ENCODE measurements at places on chromosomes 6 and 20.
A peak's percentile ranks its signal among the peaks of the same experiment; 100 is the strongest.

GRCh38 chr6:150235218-150235617 lies 92.4 kb downstream of the PPP1R14C start:
- DNase-seq: no peak

- DNase-seq: peak; percentile 69
Observed at GRCh38 chr20:44070139-44070900, 116.7 kb downstream of the JPH2 start.

DNA sequence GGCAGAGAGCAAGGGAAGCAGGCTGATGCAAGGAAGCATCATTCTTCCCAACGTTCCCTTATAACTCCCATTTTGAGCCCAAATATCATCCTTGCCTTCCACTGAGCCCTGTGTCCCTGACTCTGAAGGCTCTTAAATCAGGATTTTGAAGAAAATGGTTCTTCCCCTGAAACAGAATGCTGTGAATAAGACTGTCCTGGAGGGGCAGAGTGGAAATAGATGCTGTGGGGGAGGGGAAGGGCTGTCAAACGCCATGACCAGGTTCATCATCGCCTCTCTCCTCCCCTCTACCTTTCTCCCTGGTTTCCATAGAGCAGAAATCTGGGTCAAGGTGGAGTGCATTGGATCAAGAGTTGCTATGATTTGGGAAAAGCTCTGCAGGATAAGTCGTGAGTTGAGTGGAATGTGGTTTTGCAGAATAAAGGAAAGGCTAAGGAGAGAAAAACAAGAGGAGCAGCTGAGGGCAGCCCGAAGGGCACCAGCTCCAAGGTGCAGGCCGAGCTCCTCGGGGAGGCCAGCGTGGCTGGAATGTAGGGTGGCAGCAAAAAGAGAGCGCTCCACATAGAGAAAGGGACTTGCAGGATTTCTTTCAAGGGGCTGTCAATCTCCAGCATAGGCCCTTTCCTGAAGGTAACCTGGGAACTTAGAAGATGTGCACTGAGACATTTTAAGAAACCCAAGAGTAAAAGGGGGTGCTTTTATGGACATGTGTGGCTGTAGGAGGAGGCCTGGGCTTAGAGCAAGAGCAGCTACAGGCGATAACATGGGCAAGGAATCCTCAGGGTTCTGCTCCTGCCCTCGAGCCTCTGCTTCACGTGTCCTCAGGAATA lies 120.8 kb upstream of the CDYL start:
- no peak for DNase-seq

GRCh38 chr20:53631909-53632662 lies 38.4 kb upstream of the ZNF217 start:
- DNase-seq: no peak

GRCh38 chr20:52309181-52309580 lies 117.6 kb upstream of the ZFP64 start:
- no peak for DNase-seq

GRCh38 chr6:166798652-166799051 lies 157.7 kb downstream of the RNASET2 start:
- no peak for DNase-seq

- DNase-seq: no peak
Observed at GRCh38 chr6:42834056-42834455, 45.4 kb upstream of the RPL7L1 start.

GRCh38 chr6:52664991-52665686 lies 5.8 kb upstream of the TMEM14A start:
- DNase-seq: no peak

DNA sequence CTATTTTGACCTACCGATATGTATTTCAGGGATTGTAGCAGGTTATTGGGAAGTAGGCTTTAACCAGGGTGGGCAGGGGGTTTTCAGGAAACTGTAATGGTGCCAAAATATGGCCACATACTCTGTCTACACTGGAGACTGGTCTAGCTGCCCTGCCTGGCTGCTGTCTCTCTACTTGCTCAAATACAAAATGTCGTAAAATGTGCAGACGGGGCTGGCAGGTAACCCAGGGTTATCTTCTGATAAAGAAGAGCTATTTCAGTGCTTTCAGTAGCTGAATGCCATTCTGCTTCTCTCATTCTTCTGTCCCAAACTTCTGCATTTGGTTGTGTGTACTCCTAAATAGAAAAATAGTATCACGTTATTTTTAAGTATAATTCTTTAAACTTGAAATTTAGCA lies 616.2 kb downstream of the EPM2A start:
- DNase-seq: no peak

DNA sequence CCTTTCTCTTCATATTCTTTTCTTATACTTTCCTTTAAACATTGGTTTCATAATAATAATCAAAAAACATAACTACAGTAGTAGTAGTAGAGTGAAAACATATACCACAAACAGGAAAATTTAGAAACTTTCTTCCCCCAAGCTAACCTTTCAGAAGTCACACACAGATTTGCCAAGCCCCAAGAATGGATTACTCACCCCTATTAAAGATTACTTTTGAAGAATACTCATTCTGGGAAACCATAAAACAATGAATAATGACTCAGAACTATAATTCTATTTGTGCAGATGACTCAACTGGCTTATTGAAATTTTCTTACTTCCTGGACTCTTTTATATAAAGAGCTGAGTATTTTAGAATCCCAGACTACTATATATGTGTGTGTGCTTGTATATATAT lies 119.4 kb upstream of the GJE1 start:
- DNase-seq: no peak

DNA sequence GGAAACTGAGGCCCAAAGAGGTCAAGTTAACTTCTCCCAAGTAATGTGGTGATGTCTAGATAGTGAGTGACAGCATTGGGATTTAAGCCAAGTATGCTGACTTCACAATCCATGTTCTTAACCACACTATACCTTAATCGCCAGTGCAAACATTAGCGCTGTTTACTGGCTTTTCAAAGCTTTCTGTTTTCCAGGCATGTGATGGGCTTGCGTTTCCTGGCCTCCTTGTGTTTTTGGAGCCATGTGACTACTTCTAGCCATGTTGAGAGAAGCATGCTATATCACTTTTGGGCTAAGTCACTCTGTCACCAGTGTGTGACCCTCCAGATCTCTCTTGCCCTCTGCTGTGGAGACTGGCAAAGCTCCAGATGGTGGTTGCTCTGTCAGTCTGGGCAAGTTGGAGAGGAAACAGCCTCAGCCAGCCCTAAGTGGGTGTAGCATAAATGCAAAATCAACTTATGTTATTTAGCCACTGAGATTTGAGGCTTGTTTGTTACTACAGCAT lies 76.9 kb downstream of the ANKRD6 start:
- DNase-seq: no peak

- no peak for DNase-seq
Observed at GRCh38 chr20:50911716-50912115, 19.5 kb downstream of the ADNP start.

DNA sequence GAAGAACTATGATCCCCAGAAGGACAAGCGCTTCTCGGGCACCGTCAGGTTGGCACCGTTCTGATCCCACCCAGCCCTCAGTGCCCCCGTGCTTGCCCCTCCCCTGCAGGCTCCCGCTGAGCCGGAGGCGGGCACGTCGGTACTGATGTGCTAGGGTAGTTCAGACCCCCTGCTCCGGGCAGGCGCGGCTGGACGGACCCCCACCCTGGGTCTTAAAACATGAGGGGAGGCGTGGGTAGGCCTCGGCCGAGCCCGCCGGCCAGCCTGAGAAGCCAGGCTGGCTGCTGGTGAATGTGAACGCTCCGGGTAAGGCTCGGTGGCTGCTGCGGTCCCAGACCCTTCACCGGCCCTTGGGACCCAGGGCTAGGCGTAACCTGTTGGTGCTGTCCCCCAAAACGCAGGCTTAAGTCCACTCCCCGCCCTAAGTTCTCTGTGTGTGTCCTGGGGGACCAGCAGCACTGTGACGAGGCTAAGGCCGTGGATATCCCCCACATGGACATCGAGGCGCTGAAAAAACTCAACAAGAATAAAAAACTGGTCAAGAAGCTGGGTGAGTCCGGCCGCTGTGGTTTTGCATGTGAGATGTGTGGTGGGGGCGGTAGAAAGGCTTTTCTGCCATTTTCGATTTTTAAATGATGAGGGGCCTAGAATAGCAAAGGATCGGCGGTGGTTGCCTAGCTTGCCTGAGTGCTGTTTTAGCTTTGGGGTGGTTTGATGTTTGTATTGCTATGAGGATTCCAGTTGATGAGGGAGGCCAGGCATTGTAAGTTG lies 964 bp downstream of the RPL10A start:
- DNase-seq: no peak

DNA sequence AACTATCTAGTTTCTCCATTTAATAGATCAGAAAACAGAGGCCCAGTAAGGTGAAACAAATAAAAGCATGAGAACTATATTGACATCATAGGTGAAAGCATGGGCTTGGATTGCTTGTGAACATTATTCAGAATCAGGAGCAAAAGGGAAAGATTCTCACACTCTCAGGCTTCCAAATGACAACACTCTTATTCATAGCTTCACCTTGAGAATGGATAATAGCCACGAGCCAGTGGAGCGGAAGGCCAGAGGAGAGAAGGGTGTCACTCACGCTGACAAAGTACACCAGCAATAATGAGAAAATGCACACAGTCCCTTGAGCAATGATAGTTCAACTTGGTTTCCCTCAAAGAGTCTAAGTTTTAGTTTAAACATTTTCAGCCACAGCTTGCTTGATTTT lies 339.0 kb downstream of the TPBG start:
- DNase-seq: no peak

- no peak for DNase-seq
Observed at GRCh38 chr6:150412221-150412620, 43.4 kb downstream of the IYD start.

- DNase-seq: no peak
Observed at GRCh38 chr6:43950051-43950605, 177.1 kb downstream of the MRPL14 start.
